ENCODE measurements at places on chromosomes 11 and 22. TPM values are rescaled to one million over a fixed set of nuclear protein-coding genes. Genes with fewer than 3 reads are reported as not detected.

The GTF2H1 gene
- 15.7 TPM for polyA plus RNA-seq

The LYVE1 gene
- 0.82 TPM for polyA plus RNA-seq

The PATE2 gene
- polyA plus RNA-seq = not detected

The KRTAP5-8 gene
- 0.05 TPM for polyA plus RNA-seq

The BDNF gene
- polyA plus RNA-seq = not detected

The PHLDB1 gene
- 14.2 TPM for polyA plus RNA-seq

The TMEM86A gene
- polyA plus RNA-seq = 0.03 TPM

The PRR5 gene
- polyA plus RNA-seq = 14.2 TPM

The C11orf52 gene
- polyA plus RNA-seq = 11.0 TPM

The FAM111B gene
- 1.5 TPM for polyA plus RNA-seq

The PDXP gene
- 85.3 TPM for polyA plus RNA-seq

The TENM4 gene
- polyA plus RNA-seq = under 0.01 TPM

The ASPHD2 gene
- polyA plus RNA-seq = 0.04 TPM

The GRIK4 gene
- 0.01 TPM for polyA plus RNA-seq

The SYT9 gene
- not detected for polyA plus RNA-seq

The NCR3LG1 gene
- 16.1 TPM for polyA plus RNA-seq

The SLC5A12 gene
- polyA plus RNA-seq = not detected

The BARX2 gene
- not detected for polyA plus RNA-seq

The APOL5 gene
- not detected for polyA plus RNA-seq

The PSMA1 gene
- 188 TPM for polyA plus RNA-seq

The LDLRAD3 gene
- polyA plus RNA-seq = 0.67 TPM

The USP2 gene
- polyA plus RNA-seq = 2.5 TPM

The OTOG gene
- not detected for polyA plus RNA-seq

The CREB3L1 gene
- polyA plus RNA-seq = not detected

The RAPSN gene
- 0.15 TPM for polyA plus RNA-seq

The ZDHHC5 gene
- polyA plus RNA-seq = 42.4 TPM

The MLC1 gene
- not detected for polyA plus RNA-seq

The TSKU gene
- polyA plus RNA-seq = 27.9 TPM

The SLC5A1 gene
- not detected for polyA plus RNA-seq

The MGAT3 gene
- 0.04 TPM for polyA plus RNA-seq

The OR5B21 gene
- 0.08 TPM for polyA plus RNA-seq

The LUZP2 gene
- polyA plus RNA-seq = not detected

The ACRV1 gene
- polyA plus RNA-seq = not detected

The BID gene
- polyA plus RNA-seq = 44.7 TPM

The OR56A3 gene
- not detected for polyA plus RNA-seq

The DCUN1D5 gene
- polyA plus RNA-seq = 32.9 TPM

The CDHR5 gene
- 0.68 TPM for polyA plus RNA-seq

The MS4A3 gene
- polyA plus RNA-seq = not detected

The INSC gene
- 0.09 TPM for polyA plus RNA-seq

The NRXN2 gene
- polyA plus RNA-seq = 0.03 TPM

The OR52I1 gene
- not detected for polyA plus RNA-seq

The C11orf91 gene
- not detected for polyA plus RNA-seq

The DEPDC7 gene
- 14.7 TPM for polyA plus RNA-seq

The CRYBB3 gene
- 0.60 TPM for polyA plus RNA-seq

The ARHGEF17 gene
- 28.8 TPM for polyA plus RNA-seq

The TP53AIP1 gene
- not detected for polyA plus RNA-seq

The MOGAT2 gene
- polyA plus RNA-seq = 27.8 TPM

The FZD4 gene
- 70.4 TPM for polyA plus RNA-seq

The PHRF1 gene
- polyA plus RNA-seq = 11.2 TPM

The KDELR3 gene
- 44.4 TPM for polyA plus RNA-seq

The HEPHL1 gene
- polyA plus RNA-seq = 0.05 TPM

The DCDC1 gene
- 0.13 TPM for polyA plus RNA-seq

The HBD gene
- polyA plus RNA-seq = not detected

The CRKL gene
- 35.0 TPM for polyA plus RNA-seq

The SUN2 gene
- polyA plus RNA-seq = 56.6 TPM

The KCNJ4 gene
- polyA plus RNA-seq = not detected

The MOV10L1 gene
- polyA plus RNA-seq = 0.12 TPM

The FREY1 gene
- 0.44 TPM for polyA plus RNA-seq
